ENCODE measurements at places on chromosomes 1 and 21. TPM values are rescaled to one million over a fixed set of nuclear protein-coding genes. Genes with fewer than 3 reads are reported as not detected.

DNA sequence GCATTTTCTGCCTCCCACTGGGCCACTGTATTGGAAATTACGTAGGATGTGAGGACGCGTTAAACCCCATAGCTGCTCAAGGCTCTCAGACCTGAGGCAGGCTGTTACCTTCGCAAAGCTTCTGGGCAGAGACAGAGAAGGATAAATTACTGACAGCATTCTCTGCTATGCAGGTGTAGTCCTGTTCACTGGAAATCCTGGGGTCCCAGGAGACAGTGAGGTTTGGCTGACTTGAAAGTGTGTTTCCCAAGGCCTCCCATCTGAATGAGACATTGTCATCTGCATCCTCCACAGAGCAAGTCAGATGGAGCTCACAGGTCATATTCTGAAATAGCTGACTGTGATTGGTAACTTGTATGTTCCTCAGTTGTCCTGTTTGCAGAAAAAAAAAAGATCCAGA lies 32.0 kb downstream of the SLAMF6 start:
- no peak for DNase-seq

- no peak for DNase-seq
Observed at GRCh38 chr1:233109096-233109495, 158.7 kb downstream of the NTPCR start.

DNA sequence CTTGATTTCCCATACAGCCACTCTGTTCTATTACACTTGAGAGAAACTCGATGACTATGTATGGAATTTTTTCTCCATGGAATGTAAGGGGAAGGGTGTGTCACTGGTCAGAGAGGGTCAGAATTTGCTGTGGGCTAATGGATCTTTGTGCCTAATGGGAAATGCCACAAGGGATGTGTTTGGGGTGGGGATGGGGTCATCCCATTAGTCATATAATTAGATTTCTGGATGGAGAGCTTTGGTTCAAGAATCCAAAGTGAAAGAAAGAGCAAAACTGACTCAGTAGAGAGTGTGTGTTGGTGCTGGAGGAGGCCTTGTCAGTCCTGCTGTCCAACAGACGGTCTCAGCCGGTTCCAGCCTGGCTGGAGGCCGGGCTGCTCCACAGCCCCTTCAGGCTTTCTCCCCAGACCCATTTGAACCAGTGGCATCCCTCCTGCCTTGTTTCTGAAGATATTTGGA lies 86.4 kb downstream of the LAMC2 start:
- DNase-seq, result no peak

Gene SLC44A3
- total RNA-seq, result 0.77 TPM

- DNase-seq, result no peak
Observed at GRCh38 chr1:186297439-186298045, 77.5 kb downstream of the TPR start.

Gene SLC1A7
- not detected for total RNA-seq

Gene FAM72C
- 7.1 TPM for total RNA-seq

- no peak for DNase-seq
Observed at GRCh38 chr1:171833091-171833825, 8.0 kb upstream of the DNM3 start.

GRCh38 chr1:216332462-216332861 lies 90.8 kb downstream of the USH2A start:
- no peak for DNase-seq

- no peak for DNase-seq
Observed at GRCh38 chr1:248576260-248576980, 1.9 kb upstream of the OR2T34 start.

DNA sequence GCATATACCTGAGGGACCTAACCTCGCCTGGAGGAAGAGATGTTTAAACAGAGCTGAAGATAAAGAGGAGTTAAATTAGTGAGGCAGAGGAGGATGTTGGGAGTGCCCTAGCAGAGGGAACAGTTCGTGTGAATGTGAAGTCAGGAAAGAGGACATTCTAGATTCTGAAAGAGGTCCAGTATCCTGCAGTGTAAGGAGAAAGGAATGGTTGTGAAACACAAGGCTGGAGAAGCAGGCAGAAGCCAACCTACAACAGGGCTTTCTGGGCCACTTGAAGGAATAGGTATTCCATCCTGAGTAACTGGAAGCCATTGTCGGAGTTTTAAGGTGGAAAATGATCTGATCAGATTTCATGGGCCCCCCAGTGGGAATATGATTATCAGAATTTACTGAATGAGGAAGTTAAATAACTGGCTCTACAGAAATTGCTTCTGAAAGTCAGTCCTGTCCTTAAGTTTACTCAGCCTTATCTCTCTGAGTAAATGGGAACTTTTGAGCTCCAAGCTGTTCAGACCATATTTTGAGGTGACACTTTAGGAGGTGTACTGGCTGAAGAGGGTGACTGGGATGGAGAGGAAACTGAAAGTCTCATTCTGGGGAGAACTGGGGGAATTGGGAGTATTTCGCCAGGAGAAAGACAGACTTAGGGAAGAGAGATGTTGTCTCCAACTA lies 24.4 kb upstream of the FAAH start:
- no peak for DNase-seq

Gene DIO1
- not detected for total RNA-seq

GRCh38 chr21:27017246-27017645 lies 50.4 kb upstream of the ADAMTS5 start:
- no peak for DNase-seq
